ENCODE measurements at places on chromosomes 2 and 18.

DNA sequence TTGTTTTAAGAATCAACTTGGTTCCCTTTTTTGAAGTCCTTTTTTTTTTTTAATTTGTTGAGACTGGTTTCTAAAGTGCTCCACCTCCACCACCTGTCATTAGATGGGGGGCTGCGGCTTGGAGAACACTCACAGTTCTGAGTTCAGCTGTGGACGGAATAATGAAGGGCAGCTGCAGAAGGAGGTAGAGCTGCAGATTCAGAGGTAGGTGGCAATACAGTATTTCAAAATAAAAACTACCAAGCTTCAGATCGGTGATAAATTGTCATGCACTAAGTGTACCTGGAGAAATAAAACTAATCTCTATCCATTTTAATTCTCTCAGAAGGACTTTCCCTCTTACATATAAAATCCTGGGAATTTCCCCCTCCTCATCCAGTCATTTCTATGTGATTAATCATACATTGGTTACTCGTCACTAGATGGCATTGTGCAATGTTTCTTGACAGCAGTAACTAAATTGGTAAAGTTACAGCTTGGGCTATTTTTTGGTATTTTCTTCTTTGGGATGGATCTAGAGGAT lies 81.1 kb upstream of the SLC39A10 start:
- no peak for DNase-seq

- no peak for DNase-seq
Measured at GRCh38 chr2:48345176-48345575, 184.8 kb upstream of the STON1 start.

DNA sequence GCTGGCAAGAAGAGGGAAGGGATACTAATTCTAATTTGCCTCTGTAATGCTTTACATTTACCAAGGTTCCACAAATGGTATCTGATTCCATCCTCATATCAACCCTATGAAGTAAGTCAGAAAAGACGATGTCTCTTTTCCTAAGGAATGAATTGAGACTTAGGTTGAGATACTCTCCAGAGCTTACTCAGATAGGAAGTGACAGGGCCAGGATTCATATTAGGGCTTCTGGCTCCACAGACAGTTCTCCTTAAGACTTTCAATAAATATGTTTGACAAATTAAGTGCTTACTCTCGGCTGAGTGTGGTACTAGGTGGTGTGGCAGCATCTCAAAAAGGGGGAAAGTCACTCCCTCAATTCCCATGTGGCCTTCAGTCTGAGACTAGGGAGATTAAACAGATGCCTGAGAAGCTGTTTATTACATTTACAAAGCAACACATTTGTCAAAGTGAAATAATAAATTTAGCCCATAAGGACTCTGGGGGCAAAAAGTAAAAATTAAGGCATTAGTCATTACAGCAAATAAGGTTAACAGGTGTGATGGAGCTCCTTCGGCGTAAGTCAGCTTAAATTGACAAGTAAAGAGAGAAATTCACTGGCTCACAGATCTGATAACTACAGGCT lies 14.2 kb downstream of the CDK15 start:
- DNase-seq = no peak

DNA sequence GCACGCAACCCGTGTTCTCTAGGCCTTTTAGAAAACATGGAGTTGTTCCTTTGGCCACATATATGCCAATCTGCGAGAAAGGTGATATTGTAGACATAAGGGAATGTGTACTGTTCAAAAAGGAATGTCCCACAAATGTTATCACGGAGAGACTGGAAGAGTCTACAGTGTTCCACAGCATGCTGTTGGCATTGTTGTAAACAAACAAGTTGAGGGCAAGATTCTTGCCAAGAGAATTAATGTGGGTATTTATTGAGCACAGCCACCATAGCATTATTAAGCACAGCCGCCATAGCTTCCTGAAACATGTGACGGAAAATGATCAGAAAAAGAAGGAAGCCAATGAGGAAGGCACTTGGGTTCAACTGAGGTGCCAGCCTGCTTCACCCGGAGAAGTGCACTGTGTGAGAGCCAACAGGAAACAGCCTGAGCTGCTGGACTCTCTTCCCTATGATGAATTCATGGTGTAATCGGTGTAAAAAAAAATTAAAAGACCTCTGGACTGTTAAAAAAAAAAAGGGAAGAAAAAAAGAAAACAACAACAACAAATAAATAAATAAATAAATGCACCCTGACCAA lies 29.0 kb upstream of the REL start:
- DNase-seq = no peak

DNA sequence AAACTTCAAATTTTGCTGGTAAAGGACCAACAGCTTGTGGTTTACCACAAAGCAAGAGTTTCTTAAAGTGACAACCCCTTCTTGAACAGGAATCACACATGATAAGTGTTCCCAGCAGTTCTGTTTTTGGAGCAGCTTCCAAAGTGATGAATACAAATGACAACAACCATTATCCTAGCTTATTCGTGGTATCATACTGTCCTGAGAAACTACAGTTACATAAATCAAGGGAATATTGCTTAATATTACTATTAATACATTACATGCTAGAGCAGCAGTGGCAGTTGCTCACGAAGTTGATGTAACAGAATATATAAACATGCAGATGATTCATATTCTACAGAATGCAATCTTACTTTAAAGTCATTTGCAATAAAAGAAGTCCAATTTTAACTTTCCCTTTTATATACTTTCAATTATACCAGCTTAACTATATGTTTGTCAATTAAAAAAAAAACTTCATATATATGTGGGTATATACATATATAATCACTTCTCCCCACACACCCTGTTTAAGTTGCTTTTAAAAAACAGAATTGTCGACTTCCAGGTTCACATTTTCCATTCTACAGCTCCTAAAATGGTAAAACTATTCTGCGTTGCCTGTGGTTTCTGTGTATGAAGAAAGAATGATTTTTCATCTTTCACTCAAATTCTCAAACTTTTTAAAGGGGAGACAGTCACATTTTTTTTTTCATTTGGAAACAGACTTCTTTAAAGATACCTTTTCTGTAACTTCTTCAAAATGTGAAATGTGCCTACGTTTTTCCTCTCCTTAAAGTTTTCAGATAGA lies 713.6 kb downstream of the TDRD15 start:
- no peak for DNase-seq

DNA sequence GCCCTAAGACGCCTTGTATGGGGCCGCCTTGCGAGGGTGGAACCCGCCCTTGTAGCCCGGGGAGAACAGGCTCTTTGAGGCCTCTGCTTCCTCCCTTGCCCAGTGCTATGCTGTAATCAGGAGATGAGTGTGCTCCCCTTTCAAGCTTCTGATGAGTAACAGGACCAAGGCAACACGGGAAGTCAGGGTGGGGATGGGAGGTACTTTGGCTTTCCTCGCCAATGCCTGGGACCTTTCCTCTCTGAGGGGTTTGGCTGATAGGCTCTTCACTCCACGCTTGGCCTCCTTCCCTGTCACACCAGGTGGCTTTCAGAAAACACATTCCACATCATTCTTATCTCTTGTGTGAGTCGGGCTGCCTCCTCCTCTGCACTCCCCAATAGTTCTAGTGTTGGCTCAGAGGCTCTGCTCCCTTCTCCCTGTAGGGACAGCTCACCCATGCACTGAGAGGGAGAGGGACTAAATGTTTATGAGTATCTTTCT lies 223.7 kb upstream of the TRIB2 start:
- DNase-seq = no peak

- DNase-seq = no peak
Measured at GRCh38 chr2:14535156-14535555, 97.4 kb upstream of the LRATD1 start.

DNA sequence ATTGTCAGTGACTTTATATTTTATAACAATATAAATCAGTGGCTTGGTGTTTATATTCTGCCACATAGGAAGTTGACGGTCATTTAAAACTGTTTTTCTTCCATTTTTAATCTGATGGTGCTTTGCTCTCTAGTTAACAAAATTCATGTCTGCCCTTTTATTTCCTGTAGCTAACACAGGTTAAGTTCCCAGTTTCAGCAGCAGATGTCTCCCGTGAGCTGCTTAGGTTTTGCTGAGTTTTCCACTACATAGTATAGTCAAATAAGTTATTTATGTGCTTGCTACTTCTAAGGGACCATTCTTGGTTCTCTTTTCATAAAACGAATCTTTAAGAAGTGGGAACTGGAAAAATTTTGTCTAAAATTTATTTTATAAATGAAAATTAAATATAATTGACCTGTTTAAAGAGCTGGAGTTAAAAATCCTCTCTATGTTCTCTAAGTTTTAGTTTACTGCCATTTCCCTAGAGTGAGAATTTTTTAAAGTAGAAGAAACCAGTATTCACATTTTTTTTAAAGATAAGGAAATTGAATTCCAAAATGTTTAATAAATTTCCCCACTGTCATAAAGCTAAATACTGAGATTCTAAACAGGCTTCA lies 20.6 kb downstream of the HTR2B start:
- DNase-seq = no peak

GRCh38 chr2:124147552-124147951 lies 122.5 kb downstream of the CNTNAP5 start:
- no peak for DNase-seq

DNA sequence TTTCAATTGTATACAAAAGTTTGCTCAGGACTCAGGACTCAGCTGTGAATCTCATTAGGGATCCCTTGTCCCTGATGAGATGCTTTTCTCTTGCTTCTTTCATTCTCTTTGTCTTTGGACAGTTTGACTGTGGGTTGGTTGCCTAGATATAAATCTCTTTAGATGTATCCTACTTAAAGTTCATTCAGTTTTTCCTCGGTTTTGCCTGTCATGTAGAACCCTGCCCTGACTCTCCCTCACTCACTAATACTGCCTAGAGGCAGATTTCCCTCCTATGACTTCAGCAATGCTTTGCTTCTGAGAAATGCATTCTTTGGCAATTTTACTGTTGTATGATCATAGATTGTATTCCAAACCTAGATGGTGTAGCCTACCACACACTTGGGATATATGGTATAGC lies 421.4 kb upstream of the TCF4 start:
- DNase-seq = no peak

DNA sequence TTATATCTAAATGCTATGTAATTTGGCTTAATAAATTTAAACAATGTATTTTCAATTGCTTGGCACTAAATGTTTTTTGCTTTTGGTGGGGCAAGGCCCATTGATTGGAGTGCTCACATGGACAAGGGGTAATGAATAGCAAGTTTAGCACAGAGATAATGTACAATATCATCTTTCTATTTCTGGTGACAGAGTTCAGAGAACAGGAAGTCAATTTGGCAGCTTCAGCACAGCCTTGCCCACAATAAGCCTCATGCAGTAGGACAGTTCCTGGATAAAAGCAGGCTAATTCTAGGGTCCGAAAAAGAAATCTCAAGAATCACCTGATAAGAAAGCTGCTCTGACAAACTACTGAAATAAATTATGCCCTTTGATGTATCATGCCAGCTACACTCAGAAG lies 443.9 kb upstream of the FSHR start:
- DNase-seq = no peak

- no peak for DNase-seq
Measured at GRCh38 chr2:74512744-74513604, 1.3 kb upstream of the TLX2 start.

- no peak for DNase-seq
Measured at GRCh38 chr2:26710743-26711456, 18.4 kb downstream of the KCNK3 start.

DNA sequence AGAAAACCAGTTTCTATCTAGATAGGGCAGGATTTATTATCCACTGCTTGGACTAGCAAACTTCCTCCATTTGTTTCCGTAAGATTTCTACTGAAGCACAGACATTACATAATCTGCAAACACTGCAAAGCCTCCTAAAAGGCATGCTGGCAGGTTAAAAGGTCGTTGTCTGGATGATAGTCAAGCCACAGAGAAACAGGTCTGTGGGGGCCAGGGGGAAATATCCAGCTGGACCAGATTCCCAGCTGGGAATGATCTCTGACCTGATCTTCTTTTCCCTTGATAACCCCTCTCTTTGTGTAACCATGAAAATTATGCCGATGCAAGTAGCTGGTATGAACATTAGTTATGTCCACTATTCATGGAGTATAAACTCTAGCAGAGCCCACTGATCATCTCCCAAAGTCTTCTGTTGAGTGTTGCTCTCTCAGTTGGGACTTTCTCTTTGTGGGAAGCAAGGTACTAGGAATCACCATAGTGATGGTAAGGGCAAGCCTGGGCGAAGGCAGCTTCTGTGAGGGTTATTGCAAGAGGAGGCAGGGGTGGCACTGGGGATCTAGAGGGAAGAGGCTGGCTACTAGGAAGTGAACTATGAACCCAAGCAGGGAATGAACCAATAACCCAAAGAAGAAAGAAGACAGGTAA lies 61.3 kb downstream of the GDF7 start:
- no peak for DNase-seq

DNA sequence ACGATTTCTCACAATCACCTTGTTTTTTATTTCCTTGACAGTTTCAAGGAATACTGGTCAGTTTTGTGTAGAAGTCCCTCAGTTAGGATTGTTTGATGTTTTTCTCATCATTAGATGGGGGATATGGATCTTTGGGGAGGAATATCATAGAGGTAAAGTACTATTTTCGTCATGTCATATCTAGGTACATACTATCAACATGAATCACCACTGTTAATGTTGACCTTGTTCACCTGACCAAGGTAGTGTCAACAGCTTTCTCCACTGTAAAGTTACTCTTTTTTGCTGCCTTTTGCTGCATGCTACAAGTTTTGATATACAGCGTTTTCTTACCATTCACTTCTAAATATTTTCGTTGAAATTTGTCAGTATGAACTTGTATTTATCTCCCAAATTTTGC lies 32.7 kb downstream of the NLRC4 start:
- no peak for DNase-seq

GRCh38 chr2:184312970-184313369 lies 285.4 kb upstream of the ZNF804A start:
- no peak for DNase-seq

DNA sequence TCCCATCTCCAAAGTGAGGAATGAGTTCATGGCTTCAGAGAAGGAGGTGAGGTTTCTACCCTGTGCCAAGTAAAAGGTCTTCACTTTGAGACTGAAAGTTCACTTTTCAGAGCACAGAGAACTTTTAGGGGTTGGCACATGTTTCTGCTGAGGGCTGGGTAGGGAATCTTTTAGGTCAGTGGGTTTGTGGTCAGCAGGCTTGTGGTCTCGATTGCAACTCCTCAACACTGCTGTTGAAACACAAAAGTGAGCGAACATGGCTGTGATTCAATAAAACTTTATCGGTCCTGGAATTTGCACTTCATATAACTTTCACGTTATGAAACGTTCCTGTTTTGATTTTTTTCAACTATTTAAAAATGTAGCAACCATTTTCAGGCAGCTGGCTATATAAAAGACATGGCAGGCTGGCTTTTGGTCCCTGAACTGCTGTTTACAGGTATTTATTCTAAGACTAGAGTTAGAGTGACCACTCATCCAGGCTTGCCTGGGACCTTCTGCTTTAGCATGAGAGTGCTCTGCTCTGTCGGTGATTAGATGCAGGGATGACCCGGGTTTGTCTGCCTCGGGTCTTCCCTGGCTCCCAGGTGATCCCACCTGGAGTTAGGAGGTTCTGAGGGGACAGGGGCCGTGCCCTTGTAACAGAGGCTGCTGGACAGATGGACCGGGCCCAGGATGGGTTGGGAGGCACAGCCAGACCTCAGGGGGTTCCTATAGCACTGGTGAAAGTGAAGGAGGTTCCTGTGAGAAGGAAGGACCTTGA lies 62.7 kb upstream of the TAF1B start:
- DNase-seq = no peak
